ENCODE measurements at places on chromosomes 12 and 14.
A peak's percentile ranks its signal among the peaks of the same experiment; 100 is the strongest.

DNA sequence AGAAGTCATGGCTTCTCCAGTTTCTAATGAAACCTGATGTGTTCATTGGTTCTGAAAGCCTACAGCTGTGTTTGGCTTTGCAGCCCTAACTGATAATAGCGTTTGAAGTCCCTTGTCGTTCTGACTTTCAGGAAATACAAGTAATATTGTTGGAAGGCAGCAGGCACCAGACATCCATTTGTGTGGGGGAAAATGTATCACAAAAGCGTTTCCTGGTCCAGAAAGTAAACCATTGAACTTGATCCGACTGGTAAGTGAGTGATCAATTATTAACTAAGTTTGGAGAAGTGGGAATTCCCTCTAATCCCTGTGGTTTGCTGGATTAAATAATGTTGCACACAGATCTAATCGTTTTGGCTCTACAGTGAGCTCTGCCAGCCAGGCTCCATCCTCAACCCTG lies 77.3 kb upstream of the LTA4H start:
- no peak for DNase-seq

GRCh38 chr12:113961921-113962710 lies 4.0 kb downstream of the RBM19 start:
- DNase-seq = peak; percentile 65

DNA sequence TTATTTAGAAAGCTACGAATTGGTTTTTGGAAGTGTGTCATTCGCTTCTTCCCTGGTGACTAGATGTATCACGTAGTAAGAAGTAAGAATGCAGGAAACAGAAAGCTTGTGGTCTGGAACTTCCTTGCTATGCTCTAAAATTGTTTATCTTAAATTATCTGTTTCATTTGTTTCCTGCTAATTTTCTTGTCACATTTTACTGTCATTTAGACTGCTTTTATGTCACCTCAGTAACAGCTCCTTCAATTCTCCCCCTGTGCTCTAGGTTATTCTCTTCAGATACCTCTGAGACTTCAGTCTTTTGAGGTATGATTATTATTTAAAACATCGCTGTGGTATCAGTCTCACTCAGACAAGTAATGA lies 699 bp upstream of the CD69 start:
- DNase-seq = no peak

DNA sequence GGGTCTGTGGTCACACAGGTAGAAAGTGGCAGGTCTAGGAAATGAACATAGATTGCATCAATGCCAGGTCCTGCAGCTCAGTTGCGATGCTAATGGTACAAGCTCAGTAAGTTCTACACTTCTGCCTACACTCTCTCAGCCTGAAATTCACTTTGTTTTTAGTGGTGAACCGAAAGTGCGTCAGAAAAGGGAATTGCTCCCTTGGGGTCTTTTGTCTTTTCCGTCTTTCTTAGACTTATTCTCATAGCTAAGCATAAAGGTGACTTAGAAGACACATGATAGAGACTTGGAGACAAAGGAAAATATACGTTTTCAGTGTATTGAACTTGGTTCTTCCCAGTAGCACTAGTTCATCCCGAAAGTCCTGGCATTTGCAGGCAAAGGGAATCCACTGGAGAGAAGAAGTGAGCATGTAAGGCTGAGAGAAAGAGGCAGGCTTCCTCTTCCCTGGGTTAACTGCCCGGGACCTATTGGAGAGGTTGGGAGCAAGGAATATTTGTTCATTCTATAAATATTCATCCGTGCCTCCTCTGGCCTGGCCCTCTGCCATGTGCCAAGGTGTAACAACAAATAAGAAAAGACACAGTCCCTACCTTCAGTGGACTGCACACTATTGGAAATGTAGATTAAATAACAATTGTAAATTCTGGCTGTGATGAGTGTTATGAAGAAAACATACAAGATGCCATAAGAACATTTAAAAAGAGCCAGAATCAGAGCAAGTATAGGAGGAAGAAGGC lies 785.8 kb downstream of the MED13L start:
- no peak for DNase-seq

- DNase-seq = no peak
Observed at GRCh38 chr12:68915055-68915454, 17.9 kb downstream of the CPM start.

DNA sequence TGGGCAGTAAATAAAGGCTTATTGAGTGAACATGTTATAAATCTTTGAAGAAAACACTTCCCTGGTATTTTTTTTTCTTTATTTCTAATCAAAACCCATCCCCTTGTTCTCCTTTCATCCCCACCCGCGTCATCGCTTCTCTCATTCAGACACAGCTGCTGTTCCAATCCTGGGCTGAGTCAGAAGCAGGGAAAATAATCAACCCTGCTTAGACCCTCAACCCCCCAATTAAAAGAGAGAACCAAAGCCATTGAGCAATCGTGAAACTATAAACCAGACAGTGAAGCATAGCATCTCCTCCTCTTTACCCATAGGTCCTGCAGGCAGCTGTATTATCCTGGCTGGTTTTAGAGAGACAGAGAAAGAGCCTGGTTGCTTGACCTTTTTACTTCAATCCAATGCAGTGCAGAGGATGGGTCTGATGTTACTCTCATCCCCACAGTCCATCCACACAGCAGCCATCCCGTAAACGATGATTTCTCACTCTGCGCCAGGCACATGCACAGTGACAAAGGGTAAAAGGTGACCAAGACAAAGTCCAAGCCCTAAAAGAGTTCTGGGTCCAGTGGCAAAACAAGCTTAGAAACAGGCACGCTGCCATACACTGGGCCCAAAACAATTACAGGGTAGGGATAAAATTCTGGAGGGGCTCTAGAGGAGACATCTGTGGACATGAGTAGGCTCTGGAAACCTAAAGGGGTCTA lies 238.3 kb downstream of the GALC start:
- no peak for DNase-seq

DNA sequence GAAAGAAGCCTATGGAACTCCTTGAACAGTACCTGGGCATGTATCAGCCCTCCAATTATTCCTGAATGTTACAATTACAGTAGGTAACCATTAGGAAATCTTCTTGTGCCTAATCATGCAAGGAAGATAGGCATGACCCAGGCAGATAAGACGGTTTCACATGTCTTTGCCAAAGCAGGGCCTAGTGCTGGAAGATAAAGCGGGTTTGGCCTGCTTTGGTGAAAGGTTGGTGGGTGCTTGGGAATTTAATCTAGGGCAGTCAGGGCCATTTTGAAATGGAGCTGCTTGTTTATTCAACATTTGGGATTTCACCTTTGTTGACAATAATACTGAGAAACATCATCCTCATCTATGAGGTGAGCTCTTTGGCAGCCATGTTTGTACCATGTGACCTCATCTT lies 12.5 kb upstream of the SRSF5 start:
- no peak for DNase-seq

- DNase-seq = no peak
Observed at GRCh38 chr14:65703521-65703920, 291.0 kb downstream of the FUT8 start.

DNA sequence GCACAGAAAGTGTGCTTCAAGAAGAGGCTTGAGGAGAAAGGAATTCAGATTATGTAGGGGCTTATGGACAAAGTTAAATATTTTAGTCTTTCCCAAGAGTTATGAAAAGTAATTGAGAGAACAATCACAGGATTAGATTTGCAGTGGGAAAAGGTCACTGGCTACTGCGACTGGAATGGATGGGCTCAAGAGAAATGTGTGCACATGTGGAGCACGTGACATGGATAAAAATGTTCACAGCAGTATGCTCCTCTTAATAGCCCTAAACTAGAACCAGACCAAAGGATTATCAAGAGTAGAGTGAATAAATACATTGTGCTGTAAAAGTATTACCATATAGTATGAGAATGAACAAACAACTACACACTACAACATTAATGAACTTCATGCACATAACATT lies 78.1 kb downstream of the ABCD2 start:
- DNase-seq = no peak

GRCh38 chr14:34489324-34489723 lies 27.3 kb upstream of the SPTSSA start:
- no peak for DNase-seq

GRCh38 chr14:98623788-98624415 lies 648.1 kb downstream of the BCL11B start:
- no peak for DNase-seq

DNA sequence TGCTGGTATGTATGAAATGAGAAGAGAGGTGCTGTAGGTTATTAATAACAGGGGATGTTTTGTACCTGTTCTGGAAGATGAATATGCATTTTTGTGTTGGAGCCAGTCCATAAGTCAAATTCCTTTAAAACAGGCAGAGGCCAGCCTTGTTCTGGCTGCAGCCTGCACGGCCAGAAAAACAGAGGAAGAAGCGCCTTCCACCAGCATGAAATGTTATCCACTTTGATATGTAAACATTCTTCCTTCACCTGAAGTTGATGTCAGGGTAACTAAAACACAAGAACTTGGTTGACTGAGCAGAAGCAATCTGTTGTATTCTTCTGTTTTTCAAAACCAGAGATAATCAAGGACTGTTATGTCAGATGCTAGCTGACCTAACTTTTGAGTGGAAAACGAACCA lies 237.9 kb upstream of the PLEKHG7 start:
- no peak for DNase-seq

GRCh38 chr14:61379639-61380184 lies 58.3 kb downstream of the PRKCH start:
- DNase-seq = peak; percentile 26

DNA sequence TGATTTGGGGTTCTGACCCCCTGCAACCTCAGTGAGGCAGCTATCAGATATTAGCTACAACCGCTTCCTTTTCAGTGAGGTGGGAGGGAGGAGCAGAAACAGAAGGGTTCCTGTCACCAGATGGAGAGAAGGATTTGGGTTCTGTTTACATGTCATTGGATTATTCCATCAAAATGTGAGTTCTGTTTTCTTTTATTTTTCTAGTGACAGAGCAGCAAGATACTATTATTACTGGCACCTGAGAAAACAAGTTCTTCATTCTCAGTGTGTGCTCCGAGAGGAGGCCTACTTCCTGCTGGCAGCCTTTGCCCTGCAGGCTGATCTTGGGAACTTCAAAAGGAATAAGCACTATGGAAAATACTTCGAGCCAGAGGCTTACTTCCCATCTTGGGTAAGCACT lies 52.8 kb downstream of the FRMD6 start:
- DNase-seq = no peak

- no peak for DNase-seq
Observed at GRCh38 chr14:69531135-69531534, 43.5 kb downstream of the CCDC177 start.

DNA sequence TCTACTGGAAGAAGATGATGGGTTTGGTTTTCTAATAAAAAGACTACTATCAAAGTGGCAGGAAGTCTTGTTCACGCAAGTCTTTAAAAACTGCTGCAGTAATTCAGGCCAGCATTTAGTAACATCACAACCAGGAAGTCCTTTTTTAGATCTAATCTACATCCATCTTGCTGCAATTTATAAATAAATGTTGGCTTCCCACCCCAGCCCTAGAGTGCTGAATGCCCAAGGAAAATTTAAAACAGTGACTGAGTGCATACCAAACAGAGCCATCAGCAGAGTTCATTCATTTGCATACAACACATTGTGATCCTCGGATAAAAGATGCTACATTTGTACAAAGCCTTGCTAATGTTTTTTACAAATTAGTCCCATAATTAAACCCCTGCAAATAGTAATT lies 72.1 kb downstream of the PHLDA1 start:
- DNase-seq = no peak
